Small intestine (tissue), 16 donors: ENCODE measurements at places on chromosomes 2 and 18. TPM values are rescaled to one million over a fixed set of nuclear protein-coding genes. Genes with fewer than 3 reads are reported as not detected.

Gene IL1F10
- 0.25 TPM for polyA plus RNA-seq

Gene HOXD10
- not detected for polyA plus RNA-seq

Gene LGALSL
- 25.7 TPM for polyA plus RNA-seq

Gene GNAL
- polyA plus RNA-seq: 2.1 TPM

Gene ANTXR1
- polyA plus RNA-seq: 6.2 TPM

Gene SALL3
- 0.01 TPM for polyA plus RNA-seq

DNA sequence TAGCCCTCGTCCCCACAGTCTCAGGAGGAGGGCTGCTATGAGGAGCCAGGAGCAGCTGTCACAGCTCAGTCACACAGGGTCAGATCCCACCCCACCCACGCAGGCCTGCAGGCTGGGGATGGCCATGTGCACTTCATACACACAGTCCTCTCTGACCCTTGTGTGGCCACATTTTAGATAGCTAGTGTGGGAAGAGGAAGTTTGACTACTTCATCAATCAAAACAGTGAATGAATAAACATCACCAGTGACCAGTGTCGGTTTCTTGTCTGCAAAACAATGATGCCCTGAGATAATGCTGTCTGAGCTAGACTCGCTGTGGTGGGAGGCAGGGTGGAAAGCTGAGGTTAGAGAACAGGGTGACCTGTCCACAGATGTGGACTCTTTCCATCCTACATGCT lies 107.1 kb downstream of the PIEZO2 start:
- H3K4me1 ChIP-seq: no peaks in the 10 kb centered on the region
- no peaks in the 10 kb centered on the region for H3K27me3 ChIP-seq
- H3K27ac ChIP-seq: no peak overlapping the region
- no peaks in the 10 kb centered on the region for H3K36me3 ChIP-seq
- no peak for DNase-seq

GRCh38 chr2:201790989-201791388 lies 10.3 kb upstream of the ALS2 start:
- H3K27ac ChIP-seq: no peak overlapping the region
- no peak for DNase-seq
- no peaks in the 10 kb centered on the region for H3K27me3 ChIP-seq
- H3K4me1 ChIP-seq: no peaks in the 10 kb centered on the region
- H3K4me3 ChIP-seq: no peak overlapping the region

- H3K27me3 ChIP-seq: no peaks in the 10 kb centered on the region
- H3K36me3 ChIP-seq: no peaks in the 10 kb centered on the region
- H3K27ac ChIP-seq: no peak overlapping the region
- DNase-seq: no peak
- no peak overlapping the region for H3K4me3 ChIP-seq
- no peaks in the 10 kb centered on the region for H3K4me1 ChIP-seq
These were observed 1.7 kb upstream of the SCYGR2 start for GRCh38 chr2:227597036-227597435.

DNA sequence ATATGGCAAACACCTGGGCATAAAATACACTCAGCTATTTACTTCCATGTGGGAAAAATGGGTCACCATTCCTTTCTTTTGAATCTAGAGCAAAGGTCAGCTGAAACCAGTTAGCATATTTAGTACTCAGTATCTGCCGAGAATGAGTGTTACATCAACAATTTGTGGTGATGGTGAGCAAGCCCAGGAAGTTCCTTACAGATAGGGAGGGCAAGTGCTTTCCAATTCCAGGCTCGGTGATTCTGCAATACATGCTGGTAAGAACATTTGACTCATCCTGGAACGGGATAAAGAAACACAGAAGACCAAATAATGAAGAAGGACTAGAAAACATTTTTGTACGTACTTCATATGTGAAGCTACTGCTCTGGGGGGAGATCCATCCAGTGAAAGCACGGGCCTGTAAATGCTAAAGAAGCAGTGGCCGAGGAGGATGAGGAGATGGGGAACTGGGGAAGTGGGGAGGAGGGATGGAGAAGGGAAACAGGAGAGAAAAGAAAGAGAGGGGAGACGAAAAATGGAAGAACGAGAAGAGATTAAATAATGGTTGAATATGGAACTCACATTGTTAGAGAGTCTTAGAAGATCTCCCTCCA lies 251.9 kb downstream of the TTC32 start:
- H3K4me3 ChIP-seq: no peak overlapping the region
- no peaks in the 10 kb centered on the region for H3K4me1 ChIP-seq
- H3K27ac ChIP-seq: no peak overlapping the region
- H3K27me3 ChIP-seq: no peaks in the 10 kb centered on the region
- DNase-seq: no peak

DNA sequence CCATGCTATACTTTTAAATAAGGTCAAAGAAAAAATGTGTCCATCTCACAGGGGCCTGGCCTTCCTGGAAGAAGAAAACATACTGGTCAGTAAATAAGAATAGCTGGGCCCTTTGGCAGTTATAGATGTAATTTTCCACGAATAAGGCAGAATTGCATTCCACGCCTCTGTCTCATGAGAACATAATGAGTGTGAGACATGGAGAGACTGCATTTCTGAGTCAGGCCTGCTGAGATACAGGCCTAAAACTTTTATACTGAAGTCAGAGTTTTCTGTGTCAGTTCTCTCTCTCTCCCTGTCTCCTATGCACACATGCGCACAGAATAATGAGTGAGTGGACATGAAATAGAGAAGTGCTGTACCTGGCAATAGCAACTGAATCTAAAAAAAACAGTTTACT lies 20.4 kb upstream of the IL1R1 start:
- DNase-seq: no peak
- no peaks in the 10 kb centered on the region for H3K4me1 ChIP-seq
- no peaks in the 10 kb centered on the region for H3K27me3 ChIP-seq

GRCh38 chr2:42922293-42922692 lies 129.9 kb upstream of the HAAO start:
- no peaks in the 10 kb centered on the region for H3K36me3 ChIP-seq
- H3K4me3 ChIP-seq: no peak overlapping the region
- no peak overlapping the region for H3K27ac ChIP-seq
- no peaks in the 10 kb centered on the region for H3K27me3 ChIP-seq

GRCh38 chr2:235543851-235544688 lies 50.2 kb downstream of the AGAP1 start:
- H3K36me3 ChIP-seq: peaks cover 2% of the 10 kb centered on the region
- no peak for DNase-seq
- no peaks in the 10 kb centered on the region for H3K27me3 ChIP-seq
